Osteocyte (in vitro differentiated cells): ENCODE measurements at places on chromosomes 5 and 9. TPM values are rescaled to one million over a fixed set of nuclear protein-coding genes. Genes with fewer than 3 reads are reported as not detected.
A peak's percentile ranks its signal among the peaks of the same experiment; 100 is the strongest.

Gene TEX48
- total RNA-seq, result not detected in 2 replicates

DNA sequence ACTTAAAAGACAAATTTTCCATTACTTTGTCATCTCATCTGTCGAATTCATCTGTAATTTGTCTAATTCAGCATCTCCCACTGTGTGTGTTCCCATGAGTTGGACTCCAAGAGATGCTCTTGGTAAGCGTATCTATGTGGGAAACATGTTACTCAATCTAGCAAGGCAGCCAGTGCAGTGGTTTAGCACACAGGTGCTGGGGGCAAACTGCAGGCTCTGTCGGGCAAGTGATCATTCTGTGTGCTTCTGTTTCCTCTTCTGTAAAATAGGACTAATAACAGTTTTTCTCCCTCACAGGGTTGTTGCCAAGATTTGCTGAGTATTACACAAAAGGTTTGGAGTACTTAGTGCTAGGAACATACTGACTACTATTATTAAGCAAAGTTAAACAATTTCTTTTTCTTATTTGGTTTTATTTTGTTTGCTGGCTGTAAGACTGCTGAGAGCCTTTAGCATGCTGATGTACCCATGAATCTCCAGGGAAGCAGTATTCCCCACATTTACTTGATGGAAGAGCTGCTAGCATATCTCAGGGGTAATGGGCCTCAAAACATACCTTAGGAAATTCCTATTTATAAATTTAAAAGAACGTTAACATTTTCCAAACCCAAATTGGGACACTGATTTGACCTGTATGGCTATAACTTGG, 709 bp upstream of the GAPT start:
- no peak for DNase-seq

DNA sequence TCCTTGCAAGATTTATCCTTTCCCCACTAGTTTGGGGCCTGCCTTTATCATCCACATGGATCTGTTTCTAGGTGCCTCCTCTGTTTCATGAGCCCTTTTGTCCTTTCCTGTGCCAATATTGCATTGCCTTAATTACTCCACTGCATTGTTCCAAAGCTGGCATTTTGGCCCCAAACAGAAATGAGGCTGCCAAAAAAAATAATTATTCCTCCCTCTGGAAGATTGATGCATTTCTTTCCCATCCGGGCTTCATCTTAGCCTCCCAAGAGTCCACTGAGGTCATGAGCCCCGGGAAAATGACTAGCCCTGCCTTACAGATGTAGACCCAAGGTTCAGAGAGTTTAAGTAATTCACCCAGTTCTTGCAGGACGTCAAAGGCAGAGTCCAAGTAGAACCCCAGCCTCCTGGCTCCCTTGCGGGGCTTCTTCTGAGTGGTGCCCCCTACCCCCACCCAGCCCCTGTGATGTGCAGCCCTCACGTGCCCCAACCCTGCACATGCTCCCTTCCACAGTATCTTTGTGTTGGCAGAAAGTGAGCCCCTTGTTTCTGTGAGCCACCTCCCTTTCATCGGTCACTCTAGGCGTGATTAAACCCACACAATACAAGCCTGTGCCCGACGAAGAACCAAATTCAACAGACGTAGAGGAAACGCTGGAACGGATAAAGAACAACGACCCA, 62.1 kb downstream of the TMOD1 start:
- DNase-seq, result no peak

- DNase-seq, result no peak
These were observed 207.4 kb downstream of the AGTPBP1 start for GRCh38 chr9:85534340-85534739.

Gene SPAG8
- 2.4 TPM in 2 replicates for total RNA-seq

- DNase-seq, result no peak
These were observed 85.4 kb downstream of the KLF4 start for GRCh38 chr9:107404161-107404560.

DNA sequence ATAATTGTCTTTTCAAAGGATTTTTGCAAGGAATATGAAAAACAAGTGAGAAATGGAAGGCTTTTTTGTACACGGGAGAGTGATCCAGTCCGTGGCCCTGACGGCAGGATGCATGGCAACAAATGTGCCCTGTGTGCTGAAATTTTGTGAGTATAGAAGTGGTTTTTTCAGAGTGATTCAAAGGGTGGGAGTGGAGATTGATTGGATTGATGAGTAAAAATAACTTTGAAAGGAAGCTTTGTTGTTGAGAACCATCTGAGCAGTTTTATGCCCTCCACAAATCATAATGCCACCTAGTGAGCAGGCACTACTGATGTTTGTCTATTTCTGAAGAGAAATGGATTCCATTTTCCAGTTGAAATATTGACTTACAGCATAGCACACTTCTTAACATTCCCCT, 30.6 kb downstream of the SPINK5 start:
- DNase-seq, result no peak

Gene PTGS1
- total RNA-seq, result 2.5 and 3.1 TPM in 2 replicates

Gene PNPLA7
- total RNA-seq, result 7.1 and 7.2 TPM in 2 replicates

- DNase-seq, result no peak
These were observed 7.2 kb downstream of the RC3H2 start for GRCh38 chr9:122897969-122898368.

Gene PGM5
- not detected in 2 replicates for total RNA-seq

DNA sequence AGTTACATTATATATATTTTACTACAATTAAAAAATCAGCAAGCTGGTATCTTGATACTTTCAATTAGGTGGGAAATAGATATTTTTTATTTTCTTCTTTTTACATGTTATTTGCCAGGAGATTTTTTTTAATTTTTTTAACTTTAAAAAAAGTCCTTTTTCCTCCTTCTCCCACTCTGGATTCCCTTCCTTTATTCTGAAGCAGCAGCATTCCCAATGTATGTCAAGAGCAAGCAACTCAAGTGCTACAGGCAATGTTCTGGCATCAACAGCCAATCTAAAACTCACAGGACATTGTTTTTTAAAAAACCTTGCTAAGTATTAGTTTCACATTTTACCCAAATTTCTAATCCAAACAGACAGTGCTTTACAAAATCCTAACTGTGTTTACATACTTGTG, 41.4 kb downstream of the GOLPH3 start:
- DNase-seq, result no peak

- no peak for DNase-seq
These were observed 86.7 kb downstream of the RIC1 start for GRCh38 chr9:5715548-5716127.

Gene SLC23A1
- not detected in 2 replicates for total RNA-seq

Gene COL15A1
- total RNA-seq, result 0.34 and 0.81 TPM in 2 replicates

Gene PLAC8L1
- 1.4 and 2.1 TPM in 2 replicates for total RNA-seq

- no peak for DNase-seq
These were observed 321.0 kb upstream of the IRX4 start for GRCh38 chr5:2203774-2204173.

Gene DAPK1
- 294 and 304 TPM in 2 replicates for total RNA-seq

Gene CATSPER3
- total RNA-seq, result not detected in 2 replicates

- DNase-seq, result no peak
These were observed 104.3 kb upstream of the PHYKPL start for GRCh38 chr5:178336889-178337288.

Gene CCDC192
- not detected in 2 replicates for total RNA-seq

Gene GLRA1
- not detected in 2 replicates for total RNA-seq

- no peak for DNase-seq
These were observed 378.3 kb upstream of the WWC1 start for GRCh38 chr5:167912941-167913665.

Gene IL3
- not detected in 2 replicates for total RNA-seq

DNA sequence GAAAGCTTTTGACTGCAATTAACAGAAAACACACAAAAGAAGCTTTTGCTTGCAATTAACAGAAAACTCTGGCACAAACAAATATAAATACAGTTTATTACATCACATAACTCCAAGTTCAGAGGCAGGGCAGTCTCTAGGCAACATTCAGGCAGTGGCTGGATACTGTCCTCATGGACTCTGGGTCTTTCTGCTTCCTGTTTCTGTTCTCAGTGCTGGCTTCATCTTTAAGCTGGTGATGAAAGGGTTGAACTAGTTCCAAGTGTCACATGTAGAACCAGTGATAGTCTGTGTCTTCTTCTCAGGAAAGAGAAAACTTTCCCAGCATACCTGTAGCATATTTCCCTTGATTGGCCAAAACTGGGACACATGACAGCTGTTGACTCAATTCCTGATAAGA, 222.6 kb upstream of the GLRA1 start:
- DNase-seq, result no peak

Gene MEIKIN
- total RNA-seq, result not detected in 2 replicates

DNA sequence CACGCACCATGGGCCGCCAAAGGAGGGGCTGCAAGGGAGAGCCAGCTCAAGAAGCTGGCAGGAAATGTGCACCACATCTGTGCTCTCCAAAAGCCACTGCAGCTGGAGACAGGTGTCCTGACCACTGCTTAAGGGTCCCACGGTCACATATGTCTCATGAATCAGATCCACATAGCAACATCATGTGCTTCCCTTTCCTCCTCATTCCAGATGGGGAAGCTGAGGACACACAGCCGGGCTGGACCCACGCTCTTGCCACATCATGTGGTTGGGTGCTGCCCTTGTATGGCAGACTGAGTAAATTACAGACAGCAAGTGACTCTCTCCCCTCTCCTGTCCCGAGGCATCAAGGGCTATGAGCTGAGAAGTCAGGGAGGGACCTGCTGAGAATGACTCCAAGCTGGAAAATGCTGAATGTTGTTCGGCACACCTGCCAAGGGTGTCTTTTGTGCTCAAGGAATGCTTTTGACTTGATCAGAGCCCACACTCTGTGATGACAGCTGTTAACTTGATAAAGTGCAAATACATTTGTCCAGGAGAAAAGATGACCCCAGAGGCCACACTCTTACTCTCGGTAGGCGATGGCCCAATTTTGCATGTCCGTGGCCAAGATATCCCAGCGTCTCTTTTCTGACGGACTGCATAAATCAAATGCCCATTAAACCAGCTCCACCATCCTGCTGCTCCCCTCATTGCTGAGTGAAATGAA, 58.2 kb downstream of the NSUN2 start:
- no peak for DNase-seq

DNA sequence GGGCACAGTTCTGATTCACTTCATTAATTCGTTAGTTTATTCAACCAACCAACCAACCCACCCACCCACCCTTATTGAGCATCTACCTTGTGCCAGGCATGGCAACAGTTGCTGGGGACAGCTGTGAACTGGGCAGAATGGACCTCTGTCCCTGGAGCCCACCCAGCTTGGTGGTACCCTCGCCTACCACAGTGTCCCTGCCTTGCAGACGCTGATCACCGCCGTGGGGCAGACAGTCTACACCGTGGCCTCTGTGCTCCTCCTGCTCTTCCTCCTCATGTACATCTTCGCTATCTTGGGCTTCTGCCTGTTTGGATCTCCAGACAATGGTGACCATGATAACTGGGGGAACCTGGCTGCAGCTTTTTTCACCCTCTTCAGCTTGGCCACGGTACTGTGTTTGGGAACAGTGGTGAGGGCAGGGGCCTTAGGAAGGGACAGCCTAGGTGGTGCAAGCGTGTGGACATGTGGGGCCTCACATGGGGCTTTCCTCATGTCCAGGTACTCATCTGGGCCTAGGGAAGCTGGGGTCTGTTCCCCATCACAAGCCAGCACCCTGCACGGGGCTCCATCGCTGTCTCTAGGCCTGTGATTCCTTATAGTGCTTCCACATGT, 26.2 kb downstream of the PITX1 start:
- DNase-seq, result peak; percentile 79

Gene IL13
- not detected in 2 replicates for total RNA-seq

Gene UBQLN1
- total RNA-seq, result 76.1 and 79.4 TPM in 2 replicates

- DNase-seq, result no peak
These were observed 135.9 kb downstream of the GCNT1 start for GRCh38 chr9:76594764-76595424.
